ENCODE measurements at places on chromosomes 4 and X. TPM values are rescaled to one million over a fixed set of nuclear protein-coding genes. Genes with fewer than 3 reads are reported as not detected.

DNA sequence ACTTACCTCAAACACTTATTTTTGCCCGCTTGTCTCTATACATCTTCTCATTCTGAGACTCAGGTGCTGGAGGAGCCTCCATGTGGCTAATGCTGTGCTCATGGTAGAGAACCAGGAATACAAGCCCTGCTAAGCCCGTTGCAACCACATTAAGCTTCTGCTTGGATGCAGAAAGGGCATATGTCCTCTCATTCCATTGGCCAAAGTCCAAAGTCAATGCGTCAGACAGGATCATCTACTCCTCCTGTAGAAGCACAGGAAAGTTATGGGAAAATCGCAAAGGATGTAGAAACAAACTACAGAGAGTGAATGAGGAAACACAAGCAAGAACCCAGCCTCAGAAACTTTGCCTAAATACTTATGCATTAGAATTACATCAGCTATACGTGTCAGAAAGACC, 124.5 kb upstream of the AGA start:
- no peak overlapping the region for H3K27ac ChIP-seq
- no peaks in the 10 kb centered on the region for H3K4me1 ChIP-seq
- DNase-seq = no peak
- no peak overlapping the region for H3K4me3 ChIP-seq
- H3K36me3 ChIP-seq = no peaks in the 10 kb centered on the region

DNA sequence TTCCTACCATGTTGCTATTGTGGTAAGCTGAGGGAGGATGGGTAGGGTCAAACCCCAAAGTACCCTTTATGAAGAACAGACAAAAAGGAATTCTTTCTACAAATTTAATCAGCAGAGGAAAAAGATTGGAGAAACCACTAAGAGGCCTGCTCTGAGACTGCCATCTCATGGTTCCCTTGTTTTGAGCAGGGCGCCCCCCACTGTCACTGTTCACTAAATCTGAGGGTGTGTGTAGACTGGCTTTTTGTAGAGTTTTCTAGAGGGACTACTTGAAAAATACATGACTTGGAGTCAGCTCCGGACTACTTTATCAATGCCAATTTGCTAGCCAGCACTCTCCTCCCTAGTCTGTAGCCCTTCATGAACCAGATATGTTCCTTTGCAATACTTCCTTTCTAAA, 324.8 kb downstream of the FRMPD4 start:
- H3K4me3 ChIP-seq = no peak overlapping the region
- no peak overlapping the region for H3K27ac ChIP-seq
- H3K36me3 ChIP-seq = no peaks in the 10 kb centered on the region
- no peaks in the 10 kb centered on the region for H3K27me3 ChIP-seq
- H3K4me1 ChIP-seq = no peaks in the 10 kb centered on the region

DNA sequence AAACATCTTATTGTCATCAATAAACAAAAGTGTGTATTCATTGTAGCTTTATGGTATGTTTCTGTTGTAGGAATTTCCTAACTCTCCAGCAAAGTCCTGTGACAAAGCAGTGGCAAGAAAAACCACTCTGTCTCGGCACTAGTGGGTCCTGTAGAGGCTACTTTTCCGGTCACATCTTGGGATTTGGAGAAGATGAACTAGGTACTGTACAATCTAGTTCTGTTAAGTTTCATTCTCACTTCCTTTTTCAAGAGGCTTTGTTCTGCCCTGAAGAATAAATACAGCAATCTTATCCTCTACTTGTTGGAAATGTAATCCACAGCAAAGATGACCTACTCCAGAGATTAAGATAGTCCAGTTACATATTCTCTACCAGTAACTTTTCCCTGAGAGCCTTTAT, 69.3 kb downstream of the HHIP start:
- H3K36me3 ChIP-seq = peaks cover 82% of the 10 kb centered on the region
- no peak for DNase-seq
- no peak overlapping the region for H3K4me3 ChIP-seq
- H3K27ac ChIP-seq = no peak overlapping the region
- no peaks in the 10 kb centered on the region for H3K27me3 ChIP-seq

GRCh38 chr4:170931321-170931720, 841.6 kb upstream of the AADAT start:
- H3K27me3 ChIP-seq = no peaks in the 10 kb centered on the region
- DNase-seq = no peak
- H3K36me3 ChIP-seq = no peaks in the 10 kb centered on the region
- no peak overlapping the region for H3K27ac ChIP-seq

- no peak overlapping the region for H3K4me3 ChIP-seq
- no peaks in the 10 kb centered on the region for H3K27me3 ChIP-seq
- H3K36me3 ChIP-seq = no peaks in the 10 kb centered on the region
- H3K4me1 ChIP-seq = no peaks in the 10 kb centered on the region
These were observed 799.5 kb downstream of the RPA4 start for GRCh38 chrX:97682991-97683840.

GRCh38 chr4:97432551-97432950, 710.7 kb downstream of the STPG2 start:
- no peak overlapping the region for H3K4me3 ChIP-seq
- no peak for DNase-seq
- no peaks in the 10 kb centered on the region for H3K27me3 ChIP-seq
- no peaks in the 10 kb centered on the region for H3K36me3 ChIP-seq
- no peaks in the 10 kb centered on the region for H3K4me1 ChIP-seq

- no peak overlapping the region for H3K4me3 ChIP-seq
- H3K27ac ChIP-seq = no peak overlapping the region
- peaks cover 8% of the 10 kb centered on the region for H3K4me1 ChIP-seq
- H3K27me3 ChIP-seq = no peaks in the 10 kb centered on the region
These were observed 66.1 kb upstream of the KLHL13 start for GRCh38 chrX:118182681-118183080.

DNA sequence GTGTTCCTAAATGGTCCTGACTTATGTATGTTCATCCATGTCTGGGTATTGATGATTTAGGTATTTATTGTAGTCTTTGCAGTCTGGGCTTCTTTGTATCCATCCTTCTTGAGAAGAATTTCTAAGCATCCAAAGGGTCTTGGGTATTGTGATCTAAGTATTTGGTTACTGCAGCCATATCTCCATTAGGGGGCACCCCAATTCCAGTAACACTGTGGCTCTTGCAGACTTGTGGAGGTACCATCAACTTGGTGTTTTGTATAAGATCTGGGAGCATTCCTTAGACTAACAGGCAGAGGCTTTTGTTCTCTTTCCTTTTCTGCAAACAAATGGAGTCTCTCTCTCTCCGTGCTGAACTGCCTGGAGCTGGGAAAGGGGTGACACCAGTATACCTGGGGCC, 113.7 kb upstream of the NEXMIF start:
- H3K36me3 ChIP-seq = no peaks in the 10 kb centered on the region
- no peak overlapping the region for H3K27ac ChIP-seq
- peak; percentile 23 for DNase-seq
- H3K27me3 ChIP-seq = no peaks in the 10 kb centered on the region

Gene ODAPH
- total RNA-seq = not detected

GRCh38 chrX:48789366-48790220, 3.2 kb downstream of the GATA1 start:
- H3K36me3 ChIP-seq = no peaks in the 10 kb centered on the region
- no peak overlapping the region for H3K27ac ChIP-seq
- no peaks in the 10 kb centered on the region for H3K4me1 ChIP-seq
- no peak for DNase-seq

Gene DCAF8L2
- total RNA-seq = not detected

DNA sequence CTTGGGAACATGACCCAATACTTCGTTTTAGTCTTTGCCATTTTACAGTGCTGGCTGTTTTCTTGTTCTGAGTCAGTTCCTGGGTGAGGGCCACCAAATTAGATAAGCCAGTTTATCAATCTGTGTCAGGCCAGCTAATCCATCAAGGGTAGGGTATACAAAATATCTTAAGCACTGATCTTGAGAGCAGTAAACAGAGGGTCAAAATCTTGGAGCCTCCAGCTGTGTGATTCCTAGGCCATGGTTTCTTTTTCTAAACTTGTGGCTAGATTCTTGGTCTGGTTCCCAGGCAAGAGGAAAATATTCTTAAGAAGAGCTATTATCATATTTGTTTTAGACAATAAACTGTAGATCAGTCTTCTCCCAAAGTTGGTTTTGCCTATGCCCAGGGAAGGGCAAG, 1396.6 kb upstream of the PABPC4L start:
- H3K36me3 ChIP-seq = no peaks in the 10 kb centered on the region
- no peak for DNase-seq
- H3K27ac ChIP-seq = no peak overlapping the region
- H3K27me3 ChIP-seq = no peaks in the 10 kb centered on the region
- no peak overlapping the region for H3K4me3 ChIP-seq
- no peaks in the 10 kb centered on the region for H3K4me1 ChIP-seq

Gene C4orf51
- not detected for total RNA-seq

Gene ETFDH
- 22.3 TPM for total RNA-seq

DNA sequence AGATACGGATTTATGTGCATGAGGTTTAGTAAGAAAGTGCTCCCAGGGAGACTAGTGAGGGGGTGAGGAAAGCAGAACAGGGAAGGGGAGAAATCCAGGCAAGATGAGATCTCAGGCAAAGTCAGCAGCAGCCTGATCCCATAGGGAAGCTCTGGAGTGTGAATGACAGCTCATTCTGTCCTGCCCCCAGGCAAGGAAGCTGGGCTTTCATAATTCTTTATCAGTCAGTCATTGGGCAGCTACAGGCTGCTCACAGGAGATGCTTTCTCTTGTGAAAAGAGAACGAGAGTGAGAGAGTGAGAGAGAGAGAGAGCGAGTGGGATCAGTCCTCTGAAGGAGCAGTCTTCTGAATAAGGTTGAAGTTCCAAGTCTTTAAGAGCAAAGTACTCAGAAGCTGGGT, 48.1 kb downstream of the SRPX start:
- no peak overlapping the region for H3K4me3 ChIP-seq
- no peak for DNase-seq
- no peaks in the 10 kb centered on the region for H3K27me3 ChIP-seq
- H3K27ac ChIP-seq = no peak overlapping the region
- H3K4me1 ChIP-seq = no peaks in the 10 kb centered on the region

DNA sequence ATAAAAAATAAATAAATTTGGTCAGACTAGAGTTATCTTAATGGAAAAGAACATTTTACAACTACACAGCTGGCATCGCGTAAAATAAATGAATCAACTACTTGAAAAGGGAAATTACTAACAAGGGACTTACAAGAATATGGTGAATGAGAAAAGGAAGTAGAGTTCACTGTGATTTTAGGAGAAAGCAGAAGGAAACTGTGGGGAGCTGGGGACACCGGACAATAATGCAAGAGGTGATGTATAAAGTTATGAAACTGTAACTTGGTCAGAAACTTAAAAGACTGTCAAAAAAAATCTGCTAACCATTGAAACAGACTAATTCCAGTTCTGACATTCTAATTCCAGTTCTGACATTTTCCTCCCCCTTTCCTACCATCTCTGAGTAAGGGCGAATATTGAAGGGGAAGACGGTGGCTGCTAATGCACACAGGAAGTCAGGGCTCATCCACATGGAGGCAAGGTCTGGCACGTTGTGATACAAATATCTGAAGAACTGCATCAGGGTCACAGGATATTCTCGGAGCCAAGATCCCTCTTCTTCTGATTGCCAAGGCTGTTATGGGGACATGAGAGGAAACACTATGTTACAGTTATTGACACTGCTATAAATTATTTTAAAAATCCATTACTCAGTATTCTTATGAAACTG, 170.5 kb downstream of the CDS1 start:
- H3K4me3 ChIP-seq = no peak overlapping the region
- H3K36me3 ChIP-seq = peaks cover 13% of the 10 kb centered on the region
- no peaks in the 10 kb centered on the region for H3K27me3 ChIP-seq
- no peak overlapping the region for H3K27ac ChIP-seq
- H3K4me1 ChIP-seq = no peaks in the 10 kb centered on the region
- no peak for DNase-seq

DNA sequence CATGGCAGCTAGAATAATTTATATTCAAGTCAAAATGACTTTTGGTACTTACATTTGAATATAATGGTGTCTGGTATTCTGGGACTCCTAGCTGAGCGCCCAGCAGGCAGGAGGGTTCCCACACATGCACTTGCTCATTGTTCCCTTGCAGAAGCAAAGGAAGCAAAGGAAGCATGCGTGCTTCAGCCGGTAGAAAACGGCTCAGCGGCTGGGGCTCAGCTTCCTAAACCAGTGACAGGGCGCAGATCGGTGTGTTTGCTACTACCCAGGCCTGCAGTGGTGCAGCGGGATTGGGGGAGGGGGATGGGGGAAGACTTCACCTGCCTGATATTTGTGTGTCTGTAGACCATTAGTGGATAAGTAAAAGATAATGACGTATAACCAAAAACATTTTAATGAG, 978.3 kb upstream of the TENM3 start:
- H3K27ac ChIP-seq = no peak overlapping the region
- no peaks in the 10 kb centered on the region for H3K36me3 ChIP-seq
- DNase-seq = no peak
- no peak overlapping the region for H3K4me3 ChIP-seq
- no peaks in the 10 kb centered on the region for H3K27me3 ChIP-seq

Gene CYLC1
- total RNA-seq = not detected

- H3K27me3 ChIP-seq = peaks cover 30% of the 10 kb centered on the region
- DNase-seq = no peak
- no peaks in the 10 kb centered on the region for H3K36me3 ChIP-seq
- H3K4me1 ChIP-seq = no peaks in the 10 kb centered on the region
These were observed 127.5 kb upstream of the OTUD4 start for GRCh38 chr4:145307763-145308430.

GRCh38 chr4:174135530-174135929, 147.9 kb downstream of the FBXO8 start:
- H3K27ac ChIP-seq = no peak overlapping the region
- no peak for DNase-seq

GRCh38 chrX:27404366-27404765, 58.8 kb downstream of the PPP4R3C start:
- H3K27ac ChIP-seq = no peak overlapping the region
- H3K36me3 ChIP-seq = no peaks in the 10 kb centered on the region
- no peaks in the 10 kb centered on the region for H3K4me1 ChIP-seq
- no peak overlapping the region for H3K4me3 ChIP-seq
- no peak for DNase-seq

DNA sequence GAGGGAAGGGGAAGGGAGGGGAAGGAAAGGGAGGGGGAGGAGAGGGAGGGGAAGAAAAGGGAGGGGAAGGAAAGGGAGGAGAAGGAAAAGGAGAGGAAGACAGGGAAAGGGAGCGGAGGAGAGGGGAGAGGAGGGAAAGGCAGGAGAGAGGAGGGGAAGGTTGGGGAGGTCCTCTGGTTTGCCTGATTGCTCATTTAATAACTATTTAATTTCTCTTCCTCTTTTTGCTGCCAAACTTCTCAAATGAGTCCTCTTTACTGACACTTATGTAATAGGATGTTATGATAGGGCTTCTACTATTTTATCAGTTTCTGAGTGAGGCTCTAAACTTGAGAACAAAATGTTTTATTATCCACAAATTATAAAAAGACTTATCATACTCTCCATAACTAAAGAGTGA, 35.4 kb upstream of the PPA2 start:
- no peaks in the 10 kb centered on the region for H3K27me3 ChIP-seq
- no peaks in the 10 kb centered on the region for H3K4me1 ChIP-seq
- no peak overlapping the region for H3K27ac ChIP-seq

Gene KCND1
- total RNA-seq = 1.3 TPM

- H3K27ac ChIP-seq = no peak overlapping the region
- DNase-seq = no peak
- peaks cover 2% of the 10 kb centered on the region for H3K27me3 ChIP-seq
- no peaks in the 10 kb centered on the region for H3K4me1 ChIP-seq
- H3K4me3 ChIP-seq = no peak overlapping the region
These were observed 61.3 kb downstream of the HOPX start for GRCh38 chr4:56619816-56620215.

Gene APLN
- 466 TPM for total RNA-seq

GRCh38 chr4:151473521-151474097, 64.6 kb downstream of the FHIP1A start:
- no peak overlapping the region for H3K4me3 ChIP-seq
- no peak overlapping the region for H3K27ac ChIP-seq
- no peak for DNase-seq

GRCh38 chr4:158572608-158573007, 50.9 kb downstream of the RXFP1 start:
- H3K4me3 ChIP-seq = no peak overlapping the region
- no peak for DNase-seq
- no peak overlapping the region for H3K27ac ChIP-seq
- H3K4me1 ChIP-seq = no peaks in the 10 kb centered on the region

Data from endothelial cell of umbilical vein (primary cell).